ENCODE measurements at places on chromosomes 1 and 21.

DNA sequence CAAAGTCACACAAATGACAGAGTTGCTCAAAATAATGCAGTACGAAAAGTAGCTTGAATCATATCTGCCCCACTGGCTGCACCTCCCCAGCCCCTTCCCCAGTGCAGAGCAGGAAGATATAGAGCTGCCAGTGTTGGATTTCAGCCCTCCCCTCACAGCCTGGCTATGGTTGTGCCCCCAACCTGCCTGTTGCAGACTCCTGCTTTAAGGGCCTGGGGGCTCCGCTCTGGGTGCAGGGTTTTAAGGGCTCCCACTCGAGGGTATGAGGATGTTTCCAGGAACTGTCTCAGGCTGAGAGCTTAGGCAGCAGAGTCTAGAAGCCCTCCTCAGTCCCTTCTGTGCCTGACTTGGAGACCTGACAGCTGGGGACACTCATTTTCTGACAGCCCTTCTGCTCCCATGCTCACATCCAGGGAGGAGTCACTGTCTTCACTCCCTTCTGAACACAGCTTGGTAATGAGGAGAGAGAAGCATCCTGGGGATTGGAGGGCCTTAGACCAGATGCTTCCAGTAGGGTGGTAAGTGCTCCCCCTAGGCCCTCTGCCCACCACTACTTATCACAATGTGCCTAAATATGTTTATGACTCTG lies 4.6 kb downstream of the S100A9 start:
- no peak for DNase-seq

DNA sequence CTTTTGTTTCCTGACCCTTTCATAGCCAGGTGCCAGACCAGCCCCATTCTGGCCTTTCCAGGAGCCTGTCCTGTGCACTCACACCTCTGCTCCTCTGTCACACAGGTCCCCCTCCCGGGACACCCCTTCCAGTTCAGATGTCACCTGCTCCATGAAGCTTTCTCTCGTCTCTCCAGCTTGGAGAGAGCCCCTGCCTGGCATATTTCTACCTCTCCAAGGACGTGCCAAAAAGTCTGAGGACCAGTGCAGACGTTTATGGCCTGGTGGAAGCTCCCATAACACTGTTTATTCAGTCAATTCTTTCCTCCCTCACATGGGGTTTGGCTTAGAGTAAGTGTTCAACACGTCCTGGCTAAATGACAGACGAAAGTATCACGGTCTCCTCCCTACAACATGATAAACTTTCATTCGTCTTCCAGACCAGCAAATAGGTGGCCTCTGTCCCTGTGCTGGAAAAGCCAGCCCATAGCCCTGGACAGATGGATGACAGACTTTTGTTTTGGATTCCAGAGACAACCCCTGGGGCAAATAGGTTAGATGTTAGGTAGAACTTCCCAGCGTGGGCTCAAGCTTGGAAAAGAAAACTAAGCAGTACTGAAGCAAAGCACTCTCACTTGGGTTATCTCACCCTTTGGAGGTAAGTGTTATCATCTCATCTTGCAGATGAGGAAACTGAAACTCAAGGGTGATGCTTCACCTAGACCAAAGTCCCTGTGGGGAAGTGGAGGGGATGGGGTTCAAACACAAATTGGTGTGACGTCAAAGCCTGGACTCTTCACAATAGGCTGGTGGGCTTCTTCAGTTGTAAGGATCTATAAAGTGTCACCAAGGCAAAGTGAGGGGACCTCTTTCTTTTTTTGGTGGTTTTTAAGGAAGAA lies 52.9 kb upstream of the ECE1 start:
- no peak for DNase-seq

GRCh38 chr1:244022311-244022710 lies 28.8 kb upstream of the ZBTB18 start:
- no peak for DNase-seq

GRCh38 chr1:76336931-76337371 lies 262.4 kb downstream of the ST6GALNAC3 start:
- no peak for DNase-seq

DNA sequence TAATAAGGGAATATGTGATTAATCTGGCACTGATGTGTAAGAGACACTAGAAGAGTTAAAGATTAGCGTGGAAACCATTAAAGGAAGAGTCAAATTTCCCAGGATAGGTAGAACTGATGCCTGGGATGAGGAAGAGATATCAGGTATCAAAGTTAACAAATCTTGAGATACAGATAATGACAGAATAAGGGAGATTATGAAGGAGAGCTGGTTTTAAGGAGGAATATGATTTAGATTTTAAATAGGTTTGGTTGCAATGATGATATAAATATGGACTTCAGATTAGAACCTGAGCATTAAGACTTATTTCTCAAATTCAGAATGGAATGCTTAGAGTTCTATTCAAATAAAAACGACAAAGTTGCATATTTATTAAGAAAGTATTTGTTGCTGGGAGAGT lies 26.2 kb downstream of the MAGI3 start:
- no peak for DNase-seq

DNA sequence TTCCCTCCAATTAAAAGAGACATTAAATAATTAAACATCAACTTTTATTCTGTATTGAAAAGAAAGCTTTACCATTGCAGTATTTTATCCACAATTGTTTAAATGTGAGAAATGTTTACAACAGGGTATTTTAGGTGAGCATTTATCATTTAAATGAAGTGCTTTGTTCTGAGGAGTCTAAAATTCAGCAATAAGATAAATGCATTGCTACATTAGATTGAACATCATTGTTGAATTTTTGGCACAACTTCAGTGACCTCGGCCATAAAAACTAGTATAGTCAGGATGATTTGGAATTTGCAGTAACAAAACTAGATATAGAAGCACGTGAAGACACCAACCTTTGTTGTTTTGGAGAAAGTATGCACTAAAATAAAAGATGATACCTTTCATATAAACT lies 692.9 kb downstream of the USP25 start:
- no peak for DNase-seq

- DNase-seq: no peak
These were observed 18.4 kb upstream of the CD101 start for GRCh38 chr1:116983112-116983511.

DNA sequence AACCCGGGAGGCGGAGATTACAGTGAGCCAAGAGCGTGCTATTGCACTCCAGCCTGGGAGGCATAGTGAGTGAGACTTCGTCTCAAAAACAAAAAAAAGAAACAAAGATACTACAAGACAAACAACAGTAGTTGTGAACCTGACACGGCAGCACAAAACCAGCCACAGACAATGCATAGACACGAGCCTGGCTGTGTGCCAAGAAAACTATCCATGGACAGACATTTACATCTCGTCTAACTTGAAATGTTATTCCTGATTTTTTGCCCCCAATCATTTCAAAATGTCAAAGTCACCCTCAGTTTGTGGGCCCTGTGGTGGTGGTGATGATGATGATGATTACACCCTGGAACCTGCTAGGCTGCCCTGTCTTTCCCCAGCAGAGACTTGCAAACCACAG lies 6.3 kb downstream of the KLHL21 start:
- no peak for DNase-seq

GRCh38 chr1:176768532-176768931 lies 305.6 kb downstream of the PAPPA2 start:
- DNase-seq: no peak

DNA sequence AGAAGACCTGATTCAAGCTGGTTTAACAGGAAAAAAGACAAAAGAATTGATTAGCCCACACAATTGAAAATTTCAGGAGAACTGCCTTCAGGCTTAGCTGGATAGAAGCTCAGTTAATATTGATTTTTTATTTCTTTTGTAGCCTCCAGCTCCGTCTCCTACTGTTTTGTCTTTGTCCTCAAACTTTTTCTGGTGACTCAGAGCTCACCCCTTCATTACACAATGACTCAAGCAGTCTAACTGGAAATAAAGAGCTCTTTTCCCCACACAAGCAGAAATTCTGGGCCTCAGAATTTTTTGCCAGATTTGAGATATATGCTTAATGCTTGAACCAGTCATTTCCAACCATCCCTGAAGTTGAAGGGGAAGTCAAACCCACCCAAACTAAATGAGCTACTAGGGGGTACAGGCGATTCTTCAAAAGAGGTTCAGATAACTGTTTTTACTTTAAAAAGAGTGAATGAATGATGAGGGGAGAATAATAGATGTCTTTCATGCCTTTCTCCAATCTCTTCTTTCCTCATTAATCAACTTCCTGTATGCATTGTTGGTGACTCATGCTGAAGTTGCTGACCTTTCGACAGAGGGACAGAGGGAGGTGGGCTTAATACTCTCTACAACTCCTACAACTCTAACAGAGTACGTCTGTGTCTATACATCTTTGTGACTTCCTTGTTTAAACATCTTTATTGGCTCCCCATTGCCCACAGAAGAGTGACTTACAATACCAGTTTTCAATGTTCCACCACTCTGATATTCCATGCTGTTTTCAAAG lies 6.2 kb upstream of the ACP6 start:
- DNase-seq: no peak

GRCh38 chr1:200925831-200926230 lies 31.1 kb downstream of the INAVA start:
- DNase-seq: no peak

DNA sequence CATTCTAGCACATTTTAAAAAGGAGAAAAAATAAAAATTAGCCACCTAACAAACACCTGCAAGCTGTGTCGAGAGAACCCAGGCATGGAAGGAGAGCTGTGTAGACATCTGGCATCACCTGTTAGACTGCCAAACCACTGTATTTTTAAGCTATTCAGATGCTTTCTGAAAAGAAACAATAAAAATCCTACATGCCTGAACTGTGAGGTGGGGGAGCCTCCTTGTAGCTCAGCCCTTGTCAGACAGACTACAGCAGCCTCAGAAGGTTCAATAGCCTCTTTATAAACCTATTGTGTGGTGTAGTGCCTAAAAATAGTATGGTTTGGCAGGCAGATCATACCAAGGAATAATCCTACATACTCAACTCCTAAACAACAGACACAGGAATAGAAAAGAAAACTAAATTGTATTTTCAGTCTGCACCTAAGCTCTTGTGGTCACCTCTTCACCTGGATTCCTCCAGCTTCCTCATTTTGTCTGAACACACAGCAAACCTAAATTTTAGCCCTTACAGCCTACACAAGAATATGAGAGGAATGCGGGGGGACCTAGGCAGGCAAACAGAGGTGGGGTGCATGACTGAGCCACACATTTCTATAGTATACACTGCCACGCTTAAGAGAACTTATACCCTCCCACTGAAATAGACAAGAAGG lies 67.0 kb downstream of the SIPA1L2 start:
- DNase-seq: no peak

DNA sequence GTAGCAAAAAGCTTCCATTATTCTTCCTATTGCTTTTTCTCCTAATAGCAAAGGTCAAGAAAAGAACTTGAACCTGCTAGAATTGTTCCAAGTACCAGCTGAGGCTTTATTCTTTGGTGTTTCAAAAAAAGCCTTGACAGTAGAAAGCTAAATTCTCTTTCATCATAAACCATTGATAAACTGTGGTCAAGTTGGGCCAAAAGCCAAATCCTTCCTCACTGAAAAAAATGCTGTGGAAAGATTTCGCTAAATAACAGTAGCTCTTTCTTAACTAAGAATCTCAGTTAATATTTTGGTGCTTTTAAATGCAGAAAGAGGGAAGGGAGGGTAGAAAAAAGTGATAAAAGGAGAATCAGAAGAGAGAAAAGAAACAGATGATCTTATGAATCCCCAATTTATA lies 14.0 kb upstream of the JAM2 start:
- DNase-seq: no peak

- DNase-seq: no peak
These were observed 531 bp downstream of the TSPEAR start for GRCh38 chr21:44710756-44711326.

DNA sequence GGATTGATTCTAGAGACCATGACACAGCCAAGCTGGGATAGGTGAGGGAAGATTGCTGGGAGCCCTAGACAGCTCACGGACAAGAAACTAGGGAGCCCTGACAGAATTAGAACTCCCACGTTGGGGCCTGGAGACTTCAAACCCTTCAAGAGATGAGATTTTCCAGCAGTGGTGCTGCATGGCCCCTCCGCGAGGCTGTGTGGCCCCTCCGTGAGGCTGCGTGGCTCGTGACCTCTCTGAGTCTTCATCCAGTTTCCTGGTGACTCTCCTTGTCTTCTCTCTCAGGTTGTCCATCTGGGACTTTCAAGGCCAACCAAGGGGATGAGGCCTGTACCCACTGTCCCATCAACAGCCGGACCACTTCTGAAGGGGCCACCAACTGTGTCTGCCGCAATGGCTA lies 109.9 kb downstream of the LACTBL1 start:
- DNase-seq: no peak

GRCh38 chr1:60876952-60877351 lies 205.4 kb upstream of the NFIA start:
- DNase-seq: no peak

DNA sequence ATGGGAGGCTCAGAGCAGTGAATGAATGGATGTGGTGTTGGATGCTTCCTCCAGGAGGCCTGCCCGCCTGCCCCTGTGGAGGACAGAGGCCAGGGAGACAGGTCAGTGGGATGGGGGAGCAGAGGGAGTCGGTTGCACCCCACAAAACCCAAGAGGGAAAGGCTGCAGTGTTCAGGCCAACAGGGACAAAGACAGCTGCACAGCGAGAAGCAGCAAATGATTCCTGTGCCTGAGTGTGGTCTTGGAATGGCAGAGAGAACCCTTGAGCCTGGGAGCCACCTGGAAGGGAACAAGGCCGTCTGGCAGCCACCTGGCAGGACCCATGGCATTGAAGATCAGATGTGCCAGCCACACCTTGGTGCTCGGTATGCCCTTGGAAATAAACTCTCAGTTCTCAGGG lies 8.1 kb downstream of the TFF3 start:
- no peak for DNase-seq

DNA sequence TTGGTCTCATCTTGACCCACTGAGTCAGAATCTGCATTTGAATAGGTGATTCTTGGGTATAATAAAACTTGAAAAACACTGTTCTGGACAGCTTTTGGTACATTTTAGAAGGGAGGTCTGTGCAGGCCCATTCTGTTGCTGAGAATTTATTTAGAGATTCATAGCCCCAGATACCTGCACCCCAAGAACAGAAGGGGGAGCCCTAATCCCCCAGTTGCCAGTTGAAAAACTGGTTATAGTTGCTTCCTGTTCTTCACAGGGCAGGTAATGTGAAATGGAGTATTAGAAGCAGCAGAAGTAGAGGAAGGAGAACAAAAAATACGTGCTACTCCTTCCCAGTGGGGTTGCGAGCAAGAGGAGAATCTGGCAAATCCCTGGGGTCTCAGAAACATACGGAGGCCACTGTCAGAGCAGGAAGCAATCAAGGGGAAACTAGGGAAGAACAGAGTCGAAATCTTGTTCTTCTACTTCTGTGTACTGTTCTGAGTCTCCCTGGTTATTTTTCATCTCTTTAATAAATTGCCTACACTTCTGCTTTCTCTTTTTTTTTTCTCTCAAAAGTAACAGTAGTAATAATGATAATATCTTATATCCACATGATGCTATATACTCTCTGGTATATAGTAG lies 4.6 kb upstream of the CLCA2 start:
- no peak for DNase-seq

- no peak for DNase-seq
These were observed 20.7 kb downstream of the IL10RB start for GRCh38 chr21:33286600-33287456.

- DNase-seq: no peak
These were observed 202.5 kb downstream of the C1orf94 start for GRCh38 chr1:34378968-34379856.

Measured in stimulated activated effector memory CD8-positive, alpha-beta T cell treated with anti-CD3 and anti-CD28 coated beads, Interleukin-12 subunit alpha, Interleukin-12 subunit beta, amount 100 ng/mL, for 72 hours (primary cell).